Placental epithelial cell (primary cell): ENCODE measurements at places on chromosomes 12 and 14. TPM values are rescaled to one million over a fixed set of nuclear protein-coding genes. Genes with fewer than 3 reads are reported as not detected.

The KRT77 gene
- total RNA-seq, result not detected in 2 replicates

The TAMALIN gene
- not detected in 2 replicates for total RNA-seq

The P3H3 gene
- 47.1 and 86.8 TPM in 2 replicates for total RNA-seq

The GPRC5D gene
- total RNA-seq, result 0.22 TPM in 1 of 2 replicates, not detected in the other

The WSCD2 gene
- total RNA-seq, result not detected in 2 replicates

The TEX52 gene
- total RNA-seq, result not detected in 2 replicates

The CCDC196 gene
- total RNA-seq, result not detected in 2 replicates

The B4GALNT3 gene
- total RNA-seq, result 0.22 and 0.39 TPM in 2 replicates

The PRR4 gene
- total RNA-seq, result 0.98 and 3.5 TPM in 2 replicates

The PHETA1 gene
- total RNA-seq, result 7.5 and 15.8 TPM in 2 replicates

The KITLG gene
- 5.9 and 12.0 TPM in 2 replicates for total RNA-seq

The GLIPR1L2 gene
- 0.11 and 0.79 TPM in 2 replicates for total RNA-seq

The TTC6 gene
- not detected in 2 replicates for total RNA-seq

The RPL10L gene
- total RNA-seq, result not detected in 2 replicates

The TAS2R30 gene
- 5.5 and 7.0 TPM in 2 replicates for total RNA-seq

The GYS2 gene
- not detected in 2 replicates for total RNA-seq

The FGF6 gene
- total RNA-seq, result not detected in 2 replicates

The OTUB2 gene
- total RNA-seq, result 1.2 and 1.6 TPM in 2 replicates

The FOXA1 gene
- total RNA-seq, result not detected in 2 replicates

The ACRBP gene
- total RNA-seq, result 1.6 TPM in 1 of 2 replicates, not detected in the other

The ESPL1 gene
- 7.7 and 9.8 TPM in 2 replicates for total RNA-seq

The TAPBPL gene
- total RNA-seq, result 5.5 and 9.8 TPM in 2 replicates

The LRRC10 gene
- total RNA-seq, result not detected in 2 replicates

The NEUROD4 gene
- not detected in 2 replicates for total RNA-seq

The CLEC1B gene
- under 0.01 and 0.33 TPM in 2 replicates for total RNA-seq

The ZFHX2 gene
- 0.39 TPM in 1 of 2 replicates, not detected in the other for total RNA-seq

The EGLN3 gene
- total RNA-seq, result 8.2 and 9.4 TPM in 2 replicates

The TAS2R8 gene
- total RNA-seq, result not detected in 2 replicates

The PKP2 gene
- 43.6 and 67.1 TPM in 2 replicates for total RNA-seq

The SLC6A12 gene
- not detected in 2 replicates for total RNA-seq

The CCDC38 gene
- under 0.01 and 0.11 TPM in 2 replicates for total RNA-seq

The ARHGAP9 gene
- total RNA-seq, result under 0.01 TPM in 1 of 2 replicates, not detected in the other

The CD69 gene
- total RNA-seq, result 0.22 and 0.39 TPM in 2 replicates

The ACSM4 gene
- not detected in 2 replicates for total RNA-seq

The GPX2 gene
- not detected in 2 replicates for total RNA-seq

The PLD4 gene
- total RNA-seq, result under 0.01 and 0.65 TPM in 2 replicates

The STAB2 gene
- not detected in 2 replicates for total RNA-seq

The B4GALNT1 gene
- total RNA-seq, result 0.22 and 0.39 TPM in 2 replicates

The MIPOL1 gene
- 6.1 and 11.8 TPM in 2 replicates for total RNA-seq
